AG10803 (cell line): ENCODE measurements at places on chromosomes 11 and 22.
A peak's percentile ranks its signal among the peaks of the same experiment; 100 is the strongest.

DNA sequence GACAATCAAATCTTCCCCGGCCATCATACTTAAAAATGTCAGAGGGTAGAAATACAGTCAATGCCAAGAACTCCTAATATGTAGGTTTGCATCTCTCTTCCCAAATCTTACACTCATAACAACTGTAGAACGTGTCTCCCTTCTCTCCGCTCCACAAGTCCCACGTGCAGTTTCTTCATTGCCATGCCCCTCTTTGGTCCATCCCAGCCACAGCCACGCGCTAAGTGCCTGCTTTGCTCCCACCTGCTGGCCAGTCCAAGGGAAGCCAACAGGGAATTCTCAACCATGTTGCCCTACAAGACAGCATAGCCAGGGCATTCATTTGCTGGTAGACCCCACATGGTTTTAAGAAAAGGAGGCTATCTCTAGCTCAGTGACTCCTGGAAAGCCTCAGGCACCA, 420.6 kb upstream of the ISX start:
- no peak for DNase-seq

GRCh38 chr11:118341815-118342489, 553 bp downstream of the CD3D start:
- DNase-seq: no peak

GRCh38 chr22:20429254-20430100, 8.1 kb downstream of the SCARF2 start:
- no peak for DNase-seq

- no peak for DNase-seq
Measured at GRCh38 chr22:37498289-37498909, 12.2 kb upstream of the MFNG start.

DNA sequence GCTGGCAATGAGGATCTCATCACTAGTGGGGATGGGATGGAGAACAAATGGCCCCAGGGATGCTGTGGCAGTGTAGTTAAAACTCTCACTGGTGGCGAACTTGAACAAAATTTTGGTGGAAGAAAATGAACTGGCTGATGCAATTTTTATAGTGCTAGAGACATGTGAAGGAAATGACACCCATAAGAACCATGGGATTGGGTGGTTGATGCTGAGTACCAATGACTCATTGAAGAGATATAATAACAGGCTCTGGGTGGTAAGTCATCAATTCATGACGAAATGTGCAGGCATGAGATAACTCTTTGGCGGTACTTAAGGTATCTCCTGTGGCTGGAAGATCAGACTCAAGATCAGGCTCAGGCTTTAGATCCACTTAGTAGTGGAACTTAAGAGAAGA, 172.9 kb upstream of the DDI1 start:
- peak; percentile 67 for DNase-seq

- peak; percentile 86 for DNase-seq
Measured at GRCh38 chr11:65663639-65664200, 1.0 kb upstream of the RELA start.

GRCh38 chr11:30171661-30172060, 59.2 kb upstream of the FSHB start:
- DNase-seq: no peak

GRCh38 chr11:10807493-10808234, 1.1 kb downstream of the EIF4G2 start:
- peak; percentile 60 for DNase-seq

DNA sequence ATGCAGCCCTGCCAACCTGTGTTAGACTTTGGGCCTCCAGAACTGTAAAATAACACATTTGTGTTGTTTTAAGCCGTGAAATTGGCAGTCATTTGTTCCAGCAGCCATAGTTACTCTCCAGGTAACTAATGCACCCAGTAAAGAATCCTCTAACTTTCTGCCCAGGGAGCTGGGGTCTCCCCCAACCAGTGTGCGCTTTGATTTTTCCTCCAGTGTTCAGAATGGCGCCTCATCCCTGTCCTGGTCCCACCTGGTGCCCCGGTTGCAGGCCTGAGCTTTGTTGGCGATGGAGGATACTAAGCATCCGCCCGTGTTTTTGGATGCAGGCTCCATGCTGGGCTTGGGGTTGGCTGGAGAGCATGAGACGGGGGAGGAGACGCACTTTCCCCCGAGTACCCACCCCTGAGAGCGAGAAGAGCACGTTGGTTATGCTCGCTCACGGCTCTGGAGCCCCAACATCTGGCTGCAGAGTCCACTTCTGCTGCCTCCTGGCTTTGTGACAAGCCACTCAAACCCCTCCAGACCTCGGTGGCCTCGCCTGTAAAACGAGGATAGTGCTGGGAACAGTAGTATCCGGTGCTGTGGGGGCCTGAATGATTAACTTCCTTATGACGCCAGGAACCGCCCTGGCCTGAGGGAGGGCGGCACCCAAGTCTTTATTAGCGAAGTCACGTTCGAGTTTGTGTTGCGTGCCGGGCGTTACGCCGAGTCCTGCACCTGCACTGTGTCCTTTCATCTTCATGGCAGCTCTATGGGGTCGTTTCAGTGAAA, 25.8 kb downstream of the MRGPRD start:
- no peak for DNase-seq

DNA sequence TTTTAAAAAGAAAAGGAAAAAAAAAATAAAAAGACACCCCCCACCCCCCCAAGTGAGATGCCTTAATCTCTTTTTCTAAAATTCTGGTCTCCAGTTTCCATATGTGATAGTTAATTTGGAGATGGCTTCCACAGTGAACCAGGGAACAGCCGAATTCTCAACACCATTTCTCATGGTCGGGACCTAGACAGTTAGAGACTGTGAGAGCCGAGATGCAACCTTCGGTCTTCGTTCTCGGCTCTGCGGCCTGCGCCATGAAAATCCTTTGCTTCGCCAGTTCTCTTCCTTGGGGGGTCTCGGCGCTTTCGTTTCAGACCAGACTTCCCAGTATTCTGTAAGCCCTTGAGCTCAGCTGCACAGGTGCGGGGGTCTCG, 723 bp downstream of the CACNG2 start:
- no peak for DNase-seq

GRCh38 chr11:12674571-12674935, 332 bp downstream of the TEAD1 start:
- no peak for DNase-seq

DNA sequence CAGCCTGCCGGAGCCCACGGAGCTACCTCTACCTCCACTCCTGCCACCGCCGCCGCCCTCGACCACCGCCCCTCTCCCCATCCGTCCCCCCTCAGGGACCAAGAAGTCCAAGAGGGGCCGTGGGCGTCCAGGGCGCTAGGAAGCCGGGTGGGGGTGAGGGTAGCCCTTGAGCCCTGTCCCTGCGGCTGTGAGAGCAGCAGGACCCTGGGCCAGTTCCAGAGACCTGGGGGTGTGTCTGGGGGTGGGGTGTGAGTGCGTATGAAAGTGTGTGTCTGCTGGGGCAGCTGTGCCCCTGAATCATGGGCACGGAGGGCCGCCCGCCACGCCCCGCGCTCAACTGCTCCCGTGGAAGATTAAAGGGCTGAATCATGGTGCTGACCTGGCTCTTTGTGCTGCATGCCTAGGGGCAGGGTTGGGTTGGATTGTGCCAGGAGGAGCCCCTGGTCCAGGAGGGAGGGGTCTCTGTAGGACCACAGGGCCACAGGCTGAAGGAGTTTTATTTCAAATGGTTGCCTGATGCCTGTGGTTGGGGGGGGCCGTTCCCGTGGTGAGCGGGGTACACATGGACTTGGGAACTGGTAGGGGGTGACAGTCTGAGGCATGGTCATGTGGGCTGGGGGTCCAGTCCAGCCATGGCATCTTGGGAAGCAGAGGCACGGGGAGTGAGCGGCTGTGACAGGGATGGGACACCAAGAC, 2.3 kb downstream of the PTPRCAP start:
- no peak for DNase-seq

DNA sequence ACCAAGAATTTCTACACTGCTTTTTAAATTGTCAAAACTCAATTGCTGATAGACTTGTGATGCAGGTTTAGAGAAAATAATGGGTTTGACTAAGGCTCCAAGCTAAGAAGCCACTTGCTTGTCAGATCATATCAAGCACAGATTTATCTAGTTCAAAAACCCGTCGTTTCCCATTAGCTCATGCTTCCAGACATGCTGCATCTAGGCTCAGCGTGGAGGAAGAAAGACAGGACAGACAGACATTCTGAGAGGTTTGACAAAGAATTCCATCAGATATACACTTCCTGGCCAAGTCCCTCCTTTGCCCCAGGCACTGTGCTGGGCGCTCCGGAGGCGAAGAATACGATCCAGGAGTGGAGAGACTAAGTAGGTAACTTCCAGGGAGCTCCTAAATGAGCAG, 76.8 kb downstream of the KCNC1 start:
- no peak for DNase-seq

- peak; percentile 58 for DNase-seq
Measured at GRCh38 chr11:931385-931784, 5.7 kb downstream of the AP2A2 start.

DNA sequence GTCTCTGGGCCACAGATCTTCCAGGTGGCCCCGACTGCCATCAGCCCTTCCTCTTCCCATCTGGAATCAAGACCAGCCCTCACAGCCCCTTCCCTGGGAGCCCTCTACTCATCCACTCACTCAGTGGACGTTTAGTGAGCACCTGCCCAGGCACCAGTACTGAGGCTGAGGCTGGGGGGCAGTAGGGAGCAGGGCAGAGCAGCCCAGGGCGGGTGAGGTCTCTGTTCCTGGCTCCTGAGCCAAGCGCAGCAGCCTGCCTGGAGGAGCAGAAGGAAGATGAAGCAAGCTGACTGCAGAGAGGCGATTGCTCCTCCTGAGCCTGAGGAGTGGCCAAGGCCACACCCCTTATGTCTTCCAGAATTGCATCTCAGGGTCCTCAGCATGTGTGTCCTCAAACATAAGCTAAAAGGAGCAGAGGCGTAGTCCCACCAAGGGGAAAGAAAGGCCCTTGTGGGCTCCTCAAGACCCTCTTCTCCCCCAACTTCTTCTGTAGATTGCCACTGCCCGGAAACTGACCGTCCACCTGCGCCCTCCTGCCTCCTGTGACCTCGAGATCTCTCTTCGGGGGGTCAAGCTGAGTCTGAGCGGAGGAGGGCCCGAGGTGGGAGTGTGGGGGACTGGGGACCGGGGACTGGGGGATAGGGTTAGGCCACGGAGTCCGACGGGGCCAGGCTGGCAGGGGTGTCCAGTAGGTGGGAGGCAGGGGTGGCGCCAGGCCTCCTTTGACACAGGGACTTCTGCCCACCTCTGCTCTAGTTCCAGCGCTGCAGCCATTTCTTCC, 5.8 kb downstream of the MAPK8IP2 start:
- DNase-seq: no peak

- no peak for DNase-seq
Measured at GRCh38 chr11:26286472-26287066, 45.4 kb upstream of the ANO3 start.

DNA sequence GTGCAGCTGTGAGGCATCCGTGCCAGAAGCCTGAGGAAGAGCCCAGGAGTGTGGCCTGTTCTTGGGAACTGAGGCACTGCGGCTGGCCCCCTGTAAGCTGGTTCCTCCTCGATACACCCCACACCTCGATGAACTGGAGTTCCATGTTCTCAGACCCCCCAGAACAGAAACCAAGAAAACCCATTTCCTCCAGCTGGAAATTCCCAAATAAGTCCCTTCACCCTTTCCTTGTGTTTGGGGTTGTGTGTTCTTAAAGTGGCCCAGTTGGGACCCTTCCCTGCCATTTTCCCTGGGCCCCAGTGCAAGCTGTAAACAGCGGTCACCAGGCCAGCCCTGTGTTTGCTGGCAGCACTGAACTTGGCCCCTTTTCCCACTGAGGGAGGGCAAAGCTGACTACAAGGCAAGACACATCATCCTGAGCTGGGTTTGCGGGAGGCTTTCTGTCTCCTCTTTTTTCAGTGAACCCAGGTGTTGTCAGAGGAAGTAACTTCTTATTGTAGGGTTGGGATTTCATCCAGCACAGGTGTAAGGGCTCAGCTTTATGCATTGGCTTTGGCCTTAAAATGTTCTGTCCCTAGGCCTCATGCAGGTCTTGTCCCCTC, 60.1 kb upstream of the MPEG1 start:
- DNase-seq: no peak

DNA sequence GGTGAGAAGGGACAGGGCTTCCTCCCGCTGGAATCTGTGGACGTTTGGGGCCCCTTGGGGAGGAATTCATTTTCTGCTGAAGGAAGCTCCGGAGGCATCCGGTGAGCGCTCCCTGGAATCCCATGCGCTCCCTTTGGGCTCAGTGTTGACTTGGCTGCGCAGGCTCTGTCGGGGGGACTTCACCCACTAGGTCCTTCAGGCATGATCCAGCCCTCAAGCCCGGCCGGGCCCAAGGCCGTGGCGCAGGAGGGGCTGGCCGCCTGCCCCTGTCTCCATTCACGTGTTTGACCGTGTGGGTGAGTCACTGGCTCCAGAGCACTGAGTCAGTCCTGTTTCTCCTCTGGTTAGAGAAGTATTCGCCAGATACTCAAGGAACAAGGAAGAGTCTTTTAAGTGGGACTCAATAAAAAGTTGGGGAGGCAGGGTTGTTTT, 1.4 kb downstream of the CTTN start:
- DNase-seq: peak; percentile 95

GRCh38 chr11:70014291-70014690, 63.8 kb upstream of the ANO1 start:
- DNase-seq: no peak

- DNase-seq: peak; percentile 23
Measured at GRCh38 chr11:116224154-116224888, 548.5 kb downstream of the BUD13 start.

DNA sequence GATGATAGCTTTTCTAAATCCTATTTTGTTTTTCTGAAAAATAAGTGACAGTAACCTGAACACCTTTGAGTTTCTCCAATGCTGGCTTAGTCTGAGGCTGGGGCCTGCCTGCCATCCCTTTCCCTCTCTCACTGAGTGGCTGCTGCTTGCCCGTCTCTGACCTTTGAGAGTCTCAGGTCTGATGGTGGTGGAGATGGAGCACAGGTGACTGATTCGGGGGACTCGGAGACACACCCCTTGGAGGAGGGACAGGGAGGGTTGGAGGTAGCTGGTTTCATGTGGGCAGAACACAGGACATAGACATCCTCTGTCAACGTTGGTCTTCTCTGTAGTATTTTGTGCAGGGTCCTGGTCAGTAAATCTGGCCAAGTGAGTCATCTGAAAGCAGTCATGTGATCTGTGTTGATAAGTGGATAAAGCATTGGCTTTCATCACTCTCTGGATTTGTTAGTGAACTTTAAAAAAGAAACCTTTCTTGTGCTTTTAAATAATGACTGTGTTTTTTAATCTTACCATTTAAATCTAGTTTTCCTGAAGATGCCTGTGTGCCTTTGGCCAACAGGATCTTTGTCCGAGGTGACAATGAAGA, 47.1 kb upstream of the CLDN5 start:
- DNase-seq: no peak
